ENCODE measurements at places on chromosomes 6 and 20.

- DNase-seq, result no peak
Observed at GRCh38 chr6:67888546-67888885, 746.6 kb upstream of the ADGRB3 start.

DNA sequence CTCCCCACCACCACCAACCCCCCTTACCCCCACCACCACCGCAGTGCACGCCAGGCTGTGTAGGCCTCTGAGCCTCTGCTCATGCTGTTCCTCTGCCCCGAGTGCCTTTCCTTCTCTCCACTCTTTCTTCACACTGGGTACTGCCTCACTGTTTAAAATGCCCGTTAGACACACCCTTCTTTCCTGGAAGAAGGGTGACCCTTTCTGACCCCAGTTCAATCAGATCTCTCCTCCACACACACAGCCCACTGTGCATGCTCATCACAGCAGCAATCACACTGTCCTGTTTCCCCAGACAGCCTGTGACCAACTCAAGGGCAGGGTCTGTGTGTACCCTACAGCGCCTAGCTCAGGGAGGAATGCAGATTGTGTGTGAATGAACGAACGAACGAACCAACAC is 10.0 kb downstream of the TMEM74B start:
- DNase-seq, result no peak

DNA sequence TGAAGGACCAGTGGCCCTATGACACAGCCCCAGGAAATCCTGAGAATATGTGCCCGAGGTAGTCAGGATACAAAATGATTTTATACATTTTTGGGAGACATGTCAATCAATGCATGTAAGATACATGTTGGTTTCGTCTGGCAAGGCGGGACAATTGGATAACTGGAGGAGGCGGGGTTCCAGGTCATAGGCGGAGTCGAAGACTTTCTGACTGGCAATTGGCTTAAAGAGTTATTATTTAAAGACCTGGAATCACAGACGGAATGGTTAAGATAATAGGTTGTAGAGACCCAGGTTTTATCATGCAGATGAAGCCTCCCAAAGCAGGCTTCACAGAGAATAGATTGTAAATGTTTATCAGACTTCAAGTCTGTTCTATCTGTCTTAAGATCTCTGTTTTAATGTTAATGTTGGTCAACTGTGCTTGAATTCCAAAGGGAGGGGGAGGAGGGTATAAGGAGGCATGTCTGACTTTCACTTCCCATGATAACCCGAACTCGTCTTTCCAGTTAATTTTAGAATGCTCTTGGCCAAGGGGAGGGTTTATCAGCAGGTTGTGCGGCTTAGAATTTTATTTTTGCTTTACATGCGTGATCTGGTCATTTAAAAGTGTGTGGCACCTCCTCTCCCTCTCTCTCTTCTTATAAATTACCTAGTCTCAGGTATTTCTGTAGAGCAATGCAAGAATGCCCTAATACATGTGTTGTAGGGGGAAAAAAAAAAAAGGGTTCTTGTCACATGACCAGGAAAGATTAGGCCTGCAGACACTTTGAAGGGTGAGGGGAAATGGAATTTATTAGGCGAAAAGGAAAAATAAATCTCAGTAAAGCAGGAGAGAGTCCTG is 230.7 kb downstream of the NFATC2 start:
- DNase-seq, result no peak

DNA sequence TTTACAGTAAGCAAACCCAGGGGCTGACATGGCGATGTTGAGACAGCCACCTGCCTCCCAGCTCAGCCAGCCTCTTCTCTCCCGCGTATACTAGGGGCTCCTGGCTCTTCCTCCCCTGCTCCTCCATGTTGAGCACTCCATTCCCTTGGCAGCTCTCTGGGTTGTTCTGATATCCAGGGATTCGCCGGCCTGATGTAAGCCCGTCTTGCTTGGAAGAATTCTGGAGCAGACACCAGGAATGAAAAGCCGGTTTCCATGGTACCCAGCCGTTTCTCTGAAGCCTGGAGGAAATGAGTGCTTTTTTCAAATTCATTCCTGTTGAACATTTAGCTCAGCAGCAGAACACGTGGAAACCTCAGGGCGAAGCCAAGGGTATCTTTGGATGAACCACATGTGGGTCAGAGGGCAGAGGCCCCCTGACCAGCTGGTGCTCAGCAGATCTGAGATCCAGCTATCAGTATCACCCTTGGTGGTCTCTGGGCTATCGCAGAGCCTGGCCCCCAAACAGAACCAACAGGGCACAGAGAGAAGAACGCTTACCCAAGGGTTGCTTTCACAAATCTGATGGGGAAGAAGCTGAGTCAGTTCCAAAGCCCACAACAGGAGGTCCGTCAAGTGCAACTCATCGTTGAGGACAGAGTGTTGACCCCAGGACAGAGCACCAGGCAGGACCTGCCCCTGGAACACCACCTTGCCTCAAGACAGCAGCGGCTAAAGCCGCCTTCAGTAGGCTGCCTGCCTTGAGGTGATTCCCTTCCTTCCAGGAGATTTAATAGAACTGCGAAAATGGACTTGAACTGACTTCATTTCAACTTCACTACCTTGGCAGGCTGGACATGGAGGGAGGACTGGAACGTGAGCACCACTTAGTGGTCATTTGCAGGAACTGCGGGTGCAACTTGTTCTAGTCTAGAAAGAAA is 96.1 kb upstream of the RIN2 start:
- no peak for DNase-seq

DNA sequence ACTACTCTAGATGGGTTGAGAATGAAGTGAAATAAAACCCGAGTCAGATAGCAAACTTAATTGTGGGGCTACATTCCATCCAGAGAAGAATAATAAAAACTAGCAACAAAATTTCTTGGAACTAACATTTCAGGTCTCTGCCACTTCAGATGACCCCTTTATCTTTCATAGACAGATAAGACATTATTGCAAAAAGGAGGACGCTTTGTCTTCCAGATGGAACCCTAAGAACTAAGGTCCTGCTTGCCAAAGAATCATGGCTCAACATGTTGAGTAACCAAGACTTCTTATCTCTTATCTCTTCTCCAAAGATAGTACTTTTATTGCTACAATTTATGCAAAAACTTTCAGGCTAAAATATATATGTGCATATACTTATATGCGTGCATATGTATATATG is 221.1 kb upstream of the PREP start:
- no peak for DNase-seq

DNA sequence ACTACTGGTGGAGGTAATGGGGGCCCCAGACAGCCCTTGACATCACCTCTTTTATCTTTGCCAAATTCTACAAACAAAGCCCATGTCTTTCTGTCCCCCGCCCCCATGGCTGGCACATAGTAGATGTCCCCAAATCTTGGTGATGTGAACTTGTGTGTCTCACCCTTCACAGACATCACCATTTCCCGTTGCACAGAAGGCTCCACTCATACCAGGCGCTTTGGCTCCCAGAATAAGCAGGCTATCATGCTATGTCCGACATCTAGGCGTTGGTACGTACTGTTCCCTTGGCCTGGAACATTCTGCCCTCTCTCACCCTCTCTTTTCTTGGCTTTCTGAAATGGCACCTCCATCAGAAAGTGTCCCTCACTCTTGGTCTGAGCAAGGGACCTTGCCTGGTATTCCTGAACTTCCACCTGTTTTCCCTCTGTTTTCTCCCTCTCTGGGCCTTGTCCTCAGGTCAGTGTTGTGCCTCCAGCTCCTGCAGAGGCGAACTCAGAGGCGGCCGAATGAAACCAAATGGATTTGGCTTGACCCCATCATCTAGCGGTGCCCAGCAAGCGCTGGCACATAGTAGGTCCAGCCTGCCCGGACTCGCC is 968 bp upstream of the CCN5 start:
- DNase-seq, result no peak

DNA sequence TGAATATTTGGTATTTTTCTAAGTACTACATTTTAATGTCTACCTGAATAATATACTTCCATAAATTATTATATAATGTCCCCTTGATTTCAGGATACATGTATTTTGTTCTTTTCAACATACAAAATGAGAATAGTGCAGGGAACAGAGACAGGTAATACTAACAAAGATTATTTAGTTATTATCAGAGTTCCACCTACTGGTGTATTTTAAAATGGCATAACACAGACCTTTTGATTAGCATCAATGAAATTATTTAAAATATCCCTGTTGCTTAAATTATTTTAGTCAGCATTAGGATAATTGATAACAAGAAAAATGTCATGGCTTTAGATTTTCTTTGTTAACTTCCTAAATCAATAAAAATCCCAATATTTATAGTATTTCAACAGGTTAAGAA is 184.0 kb downstream of the PRDM13 start:
- DNase-seq, result no peak

- no peak for DNase-seq
Observed at GRCh38 chr6:159826968-159827647, 27.0 kb downstream of the PNLDC1 start.

DNA sequence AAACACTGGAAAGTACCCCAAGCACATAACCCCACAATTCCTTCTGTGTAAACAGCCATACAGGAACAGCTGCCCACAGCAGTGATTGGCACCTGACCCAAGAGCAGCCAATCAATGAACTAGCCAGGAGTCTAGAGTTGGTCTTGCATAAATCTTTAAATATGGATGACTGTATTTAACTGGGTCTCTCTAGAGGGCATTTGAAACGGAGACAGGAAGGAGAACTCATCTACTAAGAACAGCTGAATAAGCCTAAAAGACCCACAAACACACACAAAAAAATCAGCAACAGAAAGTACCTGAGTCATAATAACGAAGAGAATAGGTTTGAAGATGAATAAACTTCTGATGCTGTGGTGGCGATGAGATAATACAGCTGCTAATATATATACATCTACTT is 49.0 kb upstream of the ASF1A start:
- no peak for DNase-seq

- no peak for DNase-seq
Observed at GRCh38 chr6:27601668-27602254, 128.9 kb upstream of the ZNF184 start.

GRCh38 chr6:5208471-5208971 is 52.2 kb downstream of the LYRM4 start:
- no peak for DNase-seq

DNA sequence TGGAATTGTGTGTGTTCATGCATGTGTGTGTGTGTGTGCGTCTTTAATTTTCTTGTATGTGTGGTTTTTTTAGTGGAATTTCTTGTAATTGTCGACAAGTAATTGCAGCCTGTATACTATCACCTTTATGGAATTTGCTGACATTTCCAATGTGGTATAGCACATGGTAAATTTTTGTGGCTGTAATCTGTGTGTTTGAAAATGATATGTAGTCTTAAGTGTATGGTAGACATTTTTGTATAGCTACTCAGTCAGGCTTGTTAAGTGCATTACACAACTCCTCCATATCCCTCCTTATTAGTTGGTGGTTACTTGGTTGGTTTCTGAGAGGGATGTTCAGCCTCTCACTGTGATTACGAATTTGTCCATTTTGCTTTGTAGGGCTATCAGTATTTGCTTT is 384.5 kb upstream of the HSF2 start:
- no peak for DNase-seq

- no peak for DNase-seq
Observed at GRCh38 chr6:25196464-25196863, 82.7 kb upstream of the CARMIL1 start.

DNA sequence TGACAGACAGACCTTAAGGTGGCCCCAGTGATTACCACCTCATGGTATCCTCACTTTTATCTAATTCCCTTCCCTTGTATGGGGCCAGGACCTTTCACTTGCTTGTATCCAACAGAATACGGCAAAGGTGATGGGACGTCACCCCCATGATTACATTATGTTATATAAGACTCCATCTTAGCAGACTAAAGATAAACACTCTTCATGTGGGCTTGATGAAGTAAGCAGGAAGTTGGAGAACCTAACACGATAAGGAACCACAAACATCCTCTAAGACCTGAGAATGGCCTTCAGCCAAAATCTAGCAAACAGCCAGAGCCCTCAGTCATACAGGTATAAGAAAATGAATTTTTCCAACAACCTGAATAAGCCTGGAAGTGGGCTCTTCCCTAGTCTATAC is 8.0 kb downstream of the SLC17A3 start:
- DNase-seq, result no peak

- no peak for DNase-seq
Observed at GRCh38 chr6:62013719-62014118, 272.3 kb downstream of the KHDRBS2 start.

DNA sequence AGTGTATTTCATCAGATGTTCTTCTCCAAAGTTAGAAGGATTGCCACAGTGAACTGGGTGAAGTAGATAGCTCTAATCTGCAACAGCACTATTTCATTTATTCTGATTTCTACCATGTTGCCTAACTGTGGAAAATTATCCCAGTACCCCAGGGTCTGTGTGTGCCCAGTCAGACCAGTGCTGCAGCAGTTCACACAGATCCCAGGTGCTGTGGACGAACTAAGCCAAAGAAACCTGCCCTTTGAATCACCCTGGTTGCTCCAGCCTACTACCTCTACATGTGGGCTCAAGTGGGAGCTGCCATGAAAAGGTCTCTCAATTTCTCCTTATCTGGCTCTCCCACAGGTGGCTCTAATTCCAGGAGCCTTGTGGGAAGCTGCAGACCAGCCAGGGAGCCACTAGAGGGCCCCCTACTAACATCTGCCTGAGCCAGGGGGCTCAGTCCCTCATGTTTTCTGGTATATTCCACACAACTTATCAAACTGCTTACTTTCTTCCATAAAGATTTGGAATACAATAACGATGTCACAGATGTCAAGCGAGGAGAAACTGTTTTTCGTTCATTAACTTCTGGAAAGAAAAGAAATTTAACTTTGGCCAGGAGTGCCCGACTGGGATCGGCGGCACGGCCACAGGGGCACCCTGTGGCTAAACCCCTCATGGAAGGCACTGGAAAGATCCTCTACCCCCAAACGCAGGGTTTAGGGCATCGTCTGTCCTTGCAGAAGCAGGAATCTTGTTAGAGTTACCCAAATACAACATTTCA is 31.6 kb upstream of the LY86 start:
- peak; percentile 7 for DNase-seq
